ENCODE measurements at places on chromosomes 1 and 21.

DNA sequence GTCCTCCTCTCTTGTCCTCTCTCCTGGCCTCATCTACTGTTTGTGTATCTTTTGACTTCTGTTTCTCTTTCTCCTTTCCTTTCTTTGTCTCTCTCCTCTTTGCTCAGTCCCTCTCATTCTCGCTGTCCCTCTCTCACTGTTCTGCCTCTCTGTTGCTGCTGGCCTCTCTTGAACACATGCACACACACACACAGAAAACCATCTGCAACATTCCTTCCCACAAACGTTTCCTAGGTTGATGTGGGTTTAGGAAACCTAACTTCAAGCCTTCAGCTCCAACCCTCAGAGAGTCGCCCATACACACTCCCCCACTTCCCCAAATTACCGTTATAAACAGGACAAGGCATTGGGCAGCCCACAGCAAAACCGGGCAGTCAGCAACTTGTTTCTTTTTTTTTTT is 10.9 kb upstream of the SSBP3 start:
- DNase-seq: no peak

DNA sequence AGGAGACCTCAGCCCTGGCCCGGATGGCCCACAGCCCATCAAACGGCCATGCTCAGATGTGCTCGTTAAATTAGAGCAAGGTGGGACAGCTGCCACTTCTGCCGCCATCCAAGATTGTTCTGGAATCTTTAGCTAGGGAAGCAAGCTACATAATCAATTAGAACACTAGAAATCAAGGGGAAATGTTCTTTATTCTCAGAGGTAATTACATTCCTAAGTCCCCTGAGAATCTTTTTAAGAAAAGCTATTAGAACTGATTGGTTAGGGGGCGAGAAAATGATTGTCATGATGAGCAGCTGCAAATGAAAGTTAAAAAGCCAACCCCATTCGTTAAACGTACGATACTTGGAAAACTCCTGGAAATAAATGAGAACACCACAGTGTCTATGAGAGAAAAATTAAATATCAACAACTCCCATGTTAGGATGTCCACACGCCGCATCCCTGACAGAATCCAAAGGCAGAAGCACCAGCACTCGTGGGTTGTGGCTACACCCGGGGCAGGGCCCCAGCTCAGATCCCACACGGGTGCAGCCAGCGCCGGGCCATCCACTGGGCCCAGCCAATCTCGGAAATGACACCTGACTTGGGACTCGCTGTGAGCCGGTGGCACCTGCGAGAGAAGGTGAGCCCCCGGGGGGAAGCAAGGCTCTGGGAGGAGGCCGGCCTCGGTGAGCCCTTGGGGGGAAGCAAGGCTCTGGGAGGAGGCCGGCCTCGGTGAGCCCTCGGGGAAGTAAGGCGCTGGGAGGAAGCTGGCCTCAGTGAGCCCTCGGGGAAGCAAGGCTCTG is 37.6 kb downstream of the KRTAP10-1 start:
- no peak for DNase-seq

DNA sequence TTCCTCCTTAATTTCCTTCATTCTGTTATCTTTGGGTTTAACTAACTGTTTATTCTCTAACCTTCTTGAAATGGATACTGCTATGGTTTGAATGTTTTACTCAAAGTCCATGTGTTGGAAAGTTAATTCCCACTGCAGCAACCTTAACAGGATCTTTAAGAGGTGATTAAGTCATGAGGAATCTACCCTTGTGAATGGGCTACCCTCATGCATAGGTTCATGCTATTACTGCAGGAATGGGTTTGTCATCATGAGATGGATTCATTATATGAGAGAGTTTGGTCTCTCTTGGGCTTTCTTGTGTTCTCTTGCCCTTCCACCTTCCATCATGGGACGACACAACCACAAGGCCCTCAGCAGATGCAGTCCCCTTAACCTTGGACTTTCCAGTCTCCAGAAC is 516.9 kb downstream of the ADGRL2 start:
- no peak for DNase-seq

GRCh38 chr1:113783254-113784103 is 24.2 kb upstream of the PHTF1 start:
- DNase-seq: peak; percentile 73

GRCh38 chr1:111955755-111956154 is 33.7 kb downstream of the KCND3 start:
- no peak for DNase-seq

DNA sequence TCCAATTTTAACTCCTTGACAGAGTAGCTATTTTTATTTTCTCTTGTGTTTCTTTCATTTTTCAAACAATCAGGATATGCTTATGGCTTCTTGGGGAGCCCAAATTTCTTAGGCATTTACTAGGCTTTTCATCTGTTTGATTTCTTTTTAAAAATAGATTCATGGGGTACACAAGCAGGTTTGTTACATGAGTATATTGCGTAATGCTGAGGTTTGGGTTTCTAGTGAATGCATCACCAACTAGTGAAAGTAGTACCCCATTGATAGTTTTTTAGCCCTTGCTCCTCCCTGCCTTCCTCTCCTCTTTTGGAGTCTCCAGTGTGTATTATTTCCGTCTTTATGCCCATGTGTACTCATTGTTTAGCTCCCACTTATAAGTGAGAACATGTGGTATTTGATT is 190.7 kb downstream of the CENPF start:
- no peak for DNase-seq

DNA sequence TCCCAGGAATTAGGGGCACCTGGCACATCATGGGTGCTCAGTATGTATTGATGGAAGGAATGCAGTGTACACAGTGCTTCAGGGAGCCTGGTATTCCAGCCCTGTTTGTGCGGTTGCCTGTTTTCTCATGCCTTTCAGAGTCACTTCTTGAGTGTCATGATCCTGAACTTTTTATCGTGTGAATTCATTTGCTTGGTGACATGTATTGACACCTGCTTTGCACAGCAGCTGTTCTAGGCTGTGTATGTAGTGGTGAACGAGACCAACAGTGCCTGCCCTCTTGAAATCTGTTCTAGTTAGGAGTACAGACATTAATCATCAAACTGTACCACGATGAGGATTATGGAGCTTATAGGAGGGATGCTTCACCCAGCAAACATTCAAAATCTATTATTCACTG is 6.1 kb downstream of the HTR6 start:
- DNase-seq: no peak

DNA sequence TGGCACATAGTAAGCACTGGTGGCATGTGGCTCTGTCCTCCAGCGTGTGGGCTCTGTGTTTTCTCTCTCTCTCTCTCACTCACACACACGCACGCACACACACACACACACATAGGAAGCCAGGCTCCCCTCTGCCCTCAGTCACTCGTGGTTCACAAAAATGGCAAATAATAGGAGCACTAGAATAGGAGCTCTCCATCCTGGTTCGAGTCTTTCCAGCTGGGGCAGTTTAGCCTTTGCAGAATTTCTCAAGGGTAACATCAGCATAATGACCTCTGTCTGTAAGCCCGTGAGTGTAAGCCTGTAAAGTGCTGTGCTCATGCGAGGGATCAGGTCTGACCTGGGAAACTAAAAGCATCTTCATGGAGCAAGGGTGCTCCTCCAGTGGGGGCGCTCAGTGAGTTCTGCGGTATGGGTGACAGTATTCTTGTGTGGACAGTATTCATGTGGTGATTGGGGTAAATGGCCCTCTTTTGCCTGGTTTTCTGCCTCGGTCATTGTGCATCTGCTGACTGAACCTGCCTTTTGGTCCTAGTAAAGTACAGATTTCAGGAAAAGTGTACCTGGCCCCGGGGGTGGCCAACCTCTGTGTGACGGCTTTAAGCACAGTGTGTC is 842 bp upstream of the ZC3H12A start:
- DNase-seq: peak; percentile 60

GRCh38 chr1:81144240-81144825 is 656.4 kb upstream of the ADGRL2 start:
- no peak for DNase-seq

- no peak for DNase-seq
These were observed 556 bp downstream of the WDR77 start for GRCh38 chr1:111448482-111448917.

GRCh38 chr1:66500301-66500700 is 33.7 kb upstream of the SGIP1 start:
- no peak for DNase-seq

DNA sequence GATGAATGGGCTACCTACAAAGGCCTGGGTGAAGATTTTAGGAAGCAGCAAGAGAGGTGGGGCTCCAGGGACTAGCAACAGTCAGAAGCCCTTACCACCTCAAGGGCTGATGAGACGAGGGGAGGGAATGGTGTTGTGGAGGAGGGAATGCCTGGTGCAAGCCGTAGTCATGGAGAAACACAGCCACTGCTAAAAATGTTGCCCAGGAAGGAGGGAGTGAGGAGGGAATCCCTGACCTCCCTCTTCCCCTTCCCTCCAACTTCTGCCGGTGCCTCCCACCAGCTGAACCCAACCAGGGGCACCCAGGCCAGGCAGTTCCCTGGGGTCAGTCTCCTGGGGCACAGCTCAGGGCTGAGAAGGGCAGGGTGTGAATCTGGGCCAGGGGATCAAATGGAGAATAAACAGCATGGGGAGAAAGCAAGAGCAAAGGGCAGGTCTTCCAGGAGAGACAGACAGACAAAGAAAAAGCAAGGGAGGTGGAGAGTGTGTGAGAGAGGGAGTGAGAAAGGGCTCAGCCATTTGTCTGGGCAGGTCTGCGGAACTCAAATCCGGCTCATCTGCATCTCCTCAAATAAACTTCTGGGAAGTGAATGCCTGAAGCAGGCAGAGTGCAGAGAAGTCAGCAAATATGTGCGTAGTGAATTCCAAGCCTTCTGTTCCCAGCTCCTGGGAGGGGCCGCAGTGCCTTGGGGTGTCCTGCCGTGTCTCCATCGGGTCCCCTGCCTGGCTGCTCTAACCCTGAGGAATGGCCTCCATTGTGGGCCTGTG is 27.1 kb upstream of the POU3F1 start:
- no peak for DNase-seq

DNA sequence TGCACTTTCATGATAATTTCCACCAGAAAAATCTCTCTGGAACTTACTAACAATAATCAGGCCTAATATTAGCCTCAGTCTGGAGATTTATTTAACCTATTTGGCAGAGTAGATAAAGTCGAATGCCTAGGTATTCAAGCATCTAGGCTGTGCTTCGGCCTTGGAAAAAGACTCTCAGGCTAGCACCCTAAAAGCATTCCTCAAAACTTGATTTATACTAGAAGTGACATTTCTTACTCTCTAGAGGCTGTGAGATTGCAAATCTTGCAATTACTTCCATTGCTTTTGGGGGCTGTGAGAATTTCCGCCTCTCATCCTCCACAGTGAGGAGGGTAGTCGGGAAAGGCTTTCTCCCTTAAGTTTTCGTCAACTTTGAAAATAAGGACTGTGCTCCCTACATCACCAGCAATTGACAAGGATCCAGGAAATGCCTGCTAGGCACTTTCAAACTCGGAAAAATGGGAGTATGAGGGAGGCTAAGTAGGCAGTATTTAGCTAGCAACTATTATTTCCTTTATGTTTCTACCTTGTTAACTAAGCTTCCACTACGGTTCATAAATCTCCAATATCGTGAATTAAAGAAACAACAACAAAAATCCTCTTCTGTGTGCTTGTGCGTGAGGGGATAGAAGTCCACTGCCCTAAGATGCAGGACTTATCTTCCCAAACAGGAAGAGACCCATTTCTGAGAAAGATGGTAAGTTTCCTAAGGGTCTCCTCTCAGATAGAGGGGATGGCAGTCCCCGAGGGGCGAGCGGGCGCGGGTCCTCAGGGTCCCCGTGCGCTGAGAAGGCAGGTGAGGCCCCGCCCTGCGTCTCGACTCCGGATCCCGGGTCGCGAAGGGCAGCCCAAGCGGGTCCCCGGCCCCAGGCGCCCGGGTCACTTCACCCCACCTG is 1.1 kb upstream of the LMO4 start:
- DNase-seq: no peak

DNA sequence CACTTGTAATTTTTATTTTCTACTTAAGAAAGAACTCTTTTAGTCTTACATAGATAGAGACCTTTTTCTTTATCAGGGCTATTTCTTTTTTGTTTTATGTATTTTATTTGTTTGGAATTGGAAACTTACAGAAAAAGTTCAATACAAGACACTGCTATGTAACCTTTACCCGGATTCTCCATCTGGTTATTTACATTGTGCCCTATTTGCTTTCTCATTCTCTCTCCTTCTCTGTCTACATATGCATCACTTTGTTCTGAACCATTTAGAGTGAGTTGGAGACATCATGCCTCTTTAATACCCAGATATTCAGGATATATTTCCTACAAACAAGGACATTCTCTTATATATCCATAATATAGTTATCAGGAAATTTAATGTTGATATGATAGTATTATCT is 18.3 kb downstream of the AXDND1 start:
- DNase-seq: no peak

DNA sequence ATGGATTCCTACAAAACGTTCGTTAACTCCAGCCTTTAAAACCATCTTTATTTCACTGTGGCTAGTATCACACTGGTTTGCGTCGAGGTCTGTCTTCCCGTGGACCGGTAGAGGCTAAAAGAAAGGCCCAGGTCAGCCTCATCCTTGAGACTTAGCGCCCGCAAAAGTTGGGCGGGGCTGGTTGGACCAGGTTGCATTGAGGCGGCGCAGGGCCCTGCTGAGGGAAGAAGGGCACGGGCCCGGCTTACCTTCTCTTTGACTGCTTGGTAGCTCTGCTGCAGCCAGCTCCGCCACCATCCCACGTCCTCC is 455 bp downstream of the BSDC1 start:
- peak; percentile 47 for DNase-seq

Measured in CD4-positive, alpha-beta T cell treated with Interleukin-1 beta for 1 hour (primary cell).